ENCODE measurements at places on chromosomes 2 and 18.

DNA sequence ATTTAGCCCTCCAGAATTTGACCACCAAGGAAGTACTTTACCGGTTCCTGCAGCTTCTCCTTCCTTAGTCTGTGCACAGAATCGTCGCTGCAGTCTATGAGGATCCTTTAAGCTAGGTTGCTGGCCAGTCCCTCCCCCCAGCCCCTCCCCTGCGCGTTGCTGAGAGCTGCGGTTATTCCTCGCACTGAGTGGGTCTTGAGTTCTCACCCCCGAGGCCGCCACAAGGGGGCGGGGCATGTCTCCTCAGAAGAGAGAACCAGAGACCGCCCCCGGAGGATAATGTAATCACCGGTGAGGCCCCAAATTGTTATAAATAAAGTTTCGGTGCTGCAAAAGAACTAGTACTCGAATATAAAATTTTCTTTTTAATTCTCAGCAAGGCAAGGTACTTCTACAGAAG lies 1184.9 kb upstream of the CDH2 start:
- DNase-seq = no peak

- no peak for DNase-seq
Observed at GRCh38 chr18:2513616-2514015, 57.7 kb downstream of the METTL4 start.

- no peak for DNase-seq
Observed at GRCh38 chr2:109710505-109711229, 83.4 kb upstream of the RGPD5 start.

DNA sequence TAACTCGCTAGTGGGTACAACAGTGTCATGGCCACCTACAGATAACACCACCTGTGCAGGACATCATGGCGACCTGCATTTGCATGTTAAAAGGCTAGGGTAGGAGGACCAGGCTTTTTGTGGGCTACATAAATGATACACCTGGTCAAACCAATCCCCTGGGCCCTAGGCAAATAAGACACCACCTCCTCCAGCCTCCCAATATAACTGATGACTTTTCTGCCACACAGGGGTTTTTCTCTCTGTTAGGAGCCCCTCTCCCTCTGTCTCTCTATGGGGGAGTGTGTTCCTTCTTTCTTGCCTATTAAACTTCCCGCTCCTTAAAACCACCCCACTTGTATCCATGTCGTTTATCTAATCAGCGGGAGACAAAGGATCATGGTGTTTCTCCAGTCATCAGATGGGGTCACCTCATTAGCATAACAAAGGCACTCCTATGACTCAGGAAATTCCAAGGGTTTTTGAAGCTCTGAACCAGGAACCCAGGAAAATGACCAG lies 10.8 kb upstream of the BUB1 start:
- DNase-seq = no peak

DNA sequence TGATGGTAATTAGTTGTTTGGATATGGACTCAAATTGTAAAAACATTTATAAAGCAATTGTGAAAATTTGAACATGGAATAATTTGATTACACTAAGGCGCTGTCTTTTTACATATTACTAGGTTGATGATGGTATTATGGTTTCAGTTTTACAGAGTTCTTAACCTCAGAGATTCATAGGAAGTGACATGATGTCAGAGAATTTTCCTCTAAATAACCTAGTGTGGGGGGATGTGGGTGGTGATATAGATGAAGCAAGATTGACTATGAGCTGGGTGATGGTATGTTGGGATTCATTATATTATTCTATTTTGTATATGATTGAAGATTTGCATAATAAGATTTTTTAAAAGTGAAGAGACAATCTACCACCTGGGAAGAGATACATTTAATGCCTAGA lies 45.9 kb upstream of the ATP5MC3 start:
- no peak for DNase-seq

DNA sequence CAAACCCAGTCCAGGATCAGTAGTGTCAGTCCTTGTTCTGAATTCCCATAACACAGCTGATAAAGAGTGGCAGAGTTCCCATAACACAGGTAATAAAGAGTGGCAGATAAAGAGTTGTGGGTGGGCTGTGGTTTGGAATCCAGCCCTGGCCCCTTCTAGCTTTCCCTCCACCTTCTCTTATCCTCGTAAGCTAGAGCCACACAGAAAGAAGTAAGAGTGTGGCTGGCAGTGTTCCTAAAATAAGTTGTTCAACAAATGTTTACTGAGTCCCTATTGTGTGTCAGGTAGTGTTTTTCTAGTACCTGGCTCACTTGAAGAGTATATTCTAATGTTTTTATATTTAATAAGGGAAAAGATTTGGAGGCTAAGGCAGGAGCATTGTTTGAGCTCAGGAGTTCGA lies 65.0 kb upstream of the BCL2L11 start:
- no peak for DNase-seq

DNA sequence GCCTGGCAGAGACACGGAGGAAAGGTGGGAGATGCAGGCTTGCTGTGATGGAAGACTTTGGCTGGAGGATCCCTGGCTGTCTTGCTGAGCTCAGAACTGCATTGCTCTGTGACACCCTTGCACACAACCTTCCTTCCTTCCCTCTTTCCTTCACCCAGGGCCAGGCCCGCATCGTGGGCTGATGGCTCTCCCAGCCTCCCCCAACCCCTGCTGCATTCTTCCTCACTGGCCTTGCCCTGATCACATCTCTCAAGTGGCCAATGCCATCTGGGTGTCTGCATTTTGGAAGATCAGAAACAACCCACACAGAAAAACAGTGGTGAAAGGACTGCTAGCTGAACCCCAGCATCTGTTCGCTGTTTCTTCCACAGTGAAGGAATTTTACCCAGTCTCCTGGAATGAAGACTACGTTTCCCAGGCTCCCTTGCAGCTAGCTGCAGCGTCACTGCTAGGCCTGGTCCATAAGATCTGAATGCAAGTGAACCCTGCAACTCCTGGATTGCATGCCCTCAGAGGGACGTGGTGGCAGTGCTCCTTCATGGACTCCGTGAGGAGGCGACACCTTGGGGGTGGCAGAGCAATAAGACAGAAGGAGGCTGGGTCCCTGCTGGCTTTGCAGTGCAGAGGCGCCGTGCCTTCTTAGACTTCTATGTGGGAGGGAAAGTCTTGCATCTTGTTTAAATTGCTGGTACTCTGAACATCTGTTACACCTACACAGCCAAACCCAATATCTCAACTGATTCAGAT lies 78.9 kb upstream of the YWHAQ start:
- DNase-seq = no peak

DNA sequence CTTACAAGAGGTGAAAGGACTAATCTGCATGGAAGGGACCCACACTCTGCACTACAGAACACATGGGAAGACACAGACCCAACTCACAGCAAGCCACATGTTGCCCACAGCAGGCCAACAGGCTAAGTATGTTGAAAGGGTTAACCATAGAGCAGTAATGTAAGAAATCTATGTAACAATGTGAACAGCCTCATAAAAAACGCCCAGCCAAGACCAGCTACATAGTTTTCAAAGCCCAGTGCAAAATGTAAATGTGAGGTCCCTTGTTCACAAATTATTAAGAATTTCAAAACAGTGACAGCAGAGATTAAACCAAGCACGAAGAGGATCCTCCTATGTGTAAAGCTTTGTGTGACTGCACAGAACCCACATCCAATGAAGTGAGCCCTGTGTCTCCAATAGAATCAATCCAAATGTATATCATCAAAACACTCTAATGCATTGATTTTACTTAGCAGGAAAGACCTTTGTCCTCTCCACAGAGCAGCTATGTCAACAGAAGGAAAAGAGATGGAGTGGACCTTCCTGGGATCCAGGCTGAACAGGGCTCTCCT lies 210.1 kb downstream of the AGPS start:
- no peak for DNase-seq

DNA sequence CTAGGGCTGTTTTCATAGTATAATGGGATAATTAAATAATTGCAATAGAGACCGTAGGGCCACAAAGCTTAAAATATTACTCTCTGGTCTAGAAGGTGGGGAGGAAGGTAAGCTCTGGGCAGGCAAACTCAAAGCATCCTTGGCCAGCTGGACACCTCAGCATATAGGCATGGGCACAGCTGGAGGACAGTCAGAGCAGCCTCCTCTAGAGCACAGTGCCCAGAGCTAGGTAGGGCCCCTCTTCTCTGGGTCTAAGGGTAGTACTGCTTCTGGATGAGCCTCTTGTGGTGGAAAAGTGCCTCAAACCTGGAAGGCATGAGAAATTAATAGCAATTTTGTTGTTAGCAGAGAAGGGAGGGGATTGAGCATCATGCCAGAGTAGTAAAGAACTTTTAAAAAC lies 291.3 kb upstream of the FBXO11 start:
- no peak for DNase-seq
